Subcutaneous preadipocyte (primary cell): ENCODE measurements at places on chromosomes 1 and 21. TPM values are rescaled to one million over a fixed set of nuclear protein-coding genes. Genes with fewer than 3 reads are reported as not detected.

Gene ZBTB7B
- 11.4 and 14.5 TPM in 2 replicates for total RNA-seq

Gene MMP23B
- 0.73 TPM in 1 of 2 replicates, not detected in the other for total RNA-seq

Gene TNFRSF14
- total RNA-seq, result 8.6 and 11.4 TPM in 2 replicates

Gene TENT5C
- not detected in 2 replicates for total RNA-seq

Gene PGLYRP3
- not detected in 2 replicates for total RNA-seq

Gene KIF14
- total RNA-seq, result 9.2 and 18.6 TPM in 2 replicates

Gene FMO2
- 0.39 and 0.73 TPM in 2 replicates for total RNA-seq

Gene NUDT17
- total RNA-seq, result 1.1 and 1.2 TPM in 2 replicates

Gene LRRC52
- total RNA-seq, result not detected in 2 replicates

Gene TEX38
- not detected in 2 replicates for total RNA-seq

Gene RALGPS2
- 67.6 and 181 TPM in 2 replicates for total RNA-seq

Gene NPHS2
- not detected in 2 replicates for total RNA-seq

Gene AGT
- total RNA-seq, result 0.73 TPM in 1 of 2 replicates, not detected in the other

Gene RAB29
- 21.7 and 23.9 TPM in 2 replicates for total RNA-seq

Gene OR2L5
- not detected in 2 replicates for total RNA-seq

Gene POGK
- 23.1 and 30.9 TPM in 2 replicates for total RNA-seq

Gene TTC22
- total RNA-seq, result not detected in 2 replicates

Gene GBP7
- not detected in 2 replicates for total RNA-seq

Gene PRAMEF26
- not detected in 2 replicates for total RNA-seq

Gene LINGO4
- total RNA-seq, result not detected in 2 replicates

Gene INAVA
- not detected in 2 replicates for total RNA-seq

Gene PPFIA4
- total RNA-seq, result 2.3 and 7.0 TPM in 2 replicates
